ENCODE measurements at places on chromosomes 2 and 18.

DNA sequence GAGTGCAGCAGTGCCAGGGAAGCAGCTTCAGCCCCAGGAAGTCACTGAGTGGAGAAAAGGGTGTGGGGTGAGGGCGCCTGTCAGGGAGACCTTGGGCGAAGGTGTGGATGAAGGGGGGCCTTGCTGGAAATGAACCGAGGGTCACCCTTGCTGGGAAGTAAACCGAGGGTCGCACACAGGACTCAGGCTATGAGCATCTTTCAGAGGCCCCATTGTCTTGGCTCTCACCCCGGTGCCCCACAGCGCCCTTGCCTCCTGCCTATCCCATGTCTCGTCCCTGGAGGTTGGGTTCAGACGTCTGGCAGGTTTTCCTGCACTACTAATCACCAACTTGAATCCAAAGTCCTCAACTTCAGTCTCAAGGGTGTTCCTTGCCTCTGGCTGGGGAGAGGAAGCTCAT, 122.8 kb upstream of the PXDN start:
- DNase-seq: no peak

- DNase-seq: no peak
Measured at GRCh38 chr18:78595453-78595852, 384.2 kb upstream of the SALL3 start.

DNA sequence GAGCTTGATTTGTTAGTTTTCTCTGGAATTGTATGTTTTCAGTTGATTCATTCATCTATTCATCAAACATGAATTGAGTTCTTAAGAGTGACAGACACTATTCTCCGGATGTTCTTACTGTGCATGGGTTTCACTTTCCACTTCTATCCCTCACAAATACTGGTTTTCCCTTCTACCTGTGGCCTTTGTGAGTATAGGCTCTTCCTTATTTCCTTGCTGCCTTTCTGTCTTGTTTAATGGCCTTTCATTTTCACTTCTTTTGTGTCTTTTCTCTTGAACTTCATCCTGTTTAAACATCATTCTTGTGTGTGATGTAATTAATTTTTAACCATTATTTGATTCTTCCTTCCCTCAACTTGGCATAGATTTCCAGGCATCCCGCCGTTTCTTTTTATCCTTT, 90.7 kb downstream of the CRIM1 start:
- no peak for DNase-seq

DNA sequence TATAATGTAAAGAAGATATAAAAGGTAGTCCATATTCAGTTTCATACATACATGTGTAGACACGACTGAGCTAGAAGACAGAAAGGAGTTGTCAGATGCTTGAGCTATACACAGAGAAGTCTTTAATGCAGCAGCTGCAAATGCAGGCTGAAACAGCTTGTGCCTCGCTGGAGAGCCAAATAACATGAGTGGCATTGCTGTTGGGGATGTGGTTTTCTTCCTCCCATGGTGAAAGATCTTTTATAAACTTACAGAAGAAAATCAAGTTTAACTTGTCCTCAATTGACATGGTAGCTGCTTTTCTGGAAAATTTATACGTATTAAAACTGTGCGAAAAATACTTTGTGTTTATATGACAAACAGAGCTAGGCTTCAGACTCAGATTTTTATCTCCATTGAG, 16.4 kb upstream of the IL1R1 start:
- DNase-seq: no peak

GRCh38 chr2:180661686-180662030, 318.7 kb upstream of the UBE2E3 start:
- DNase-seq: no peak
